A549 treated with AZD2906 at 1 μM for 4 hours (cell line): ENCODE measurements at places on chromosomes 13 and 19. TPM values are rescaled to one million over a fixed set of nuclear protein-coding genes. Genes with fewer than 3 reads are reported as not detected.

Gene SLC25A41
- total RNA-seq, result 0.08 to 0.15 TPM (median 0.14 TPM) in 4 of 5 replicates, not detected in the other

Gene CDX2
- 0.64 to 1.1 TPM (median 0.76 TPM) in 5 replicates for total RNA-seq

Gene CACNA1A
- 0.03 to 0.12 TPM (median 0.07 TPM) in 5 replicates for total RNA-seq

Gene POU4F1
- total RNA-seq, result 0.69 to 0.88 TPM (median 0.78 TPM) in 5 replicates

Gene KLHL1
- total RNA-seq, result not detected in 5 replicates

Gene CLEC17A
- total RNA-seq, result not detected in 5 replicates

Gene PPM1N
- total RNA-seq, result 6.2 to 9.9 TPM (median 6.9 TPM) in 5 replicates

Gene PSG5
- total RNA-seq, result 0.45 to 0.90 TPM (median 0.52 TPM) in 5 replicates

Gene WASF3
- 0.11 to 0.19 TPM (median 0.13 TPM) in 5 replicates for total RNA-seq

Gene ZNF667
- not detected in 5 replicates for total RNA-seq

Gene ZNF681
- total RNA-seq, result 0.01 TPM in 1 of 5 replicates, not detected in the others

Gene SPIB
- 0.06 to 0.27 TPM (median 0.24 TPM) in 5 replicates for total RNA-seq

Gene GALP
- total RNA-seq, result not detected in 5 replicates
